ENCODE measurements at places on chromosomes 12 and 14.

DNA sequence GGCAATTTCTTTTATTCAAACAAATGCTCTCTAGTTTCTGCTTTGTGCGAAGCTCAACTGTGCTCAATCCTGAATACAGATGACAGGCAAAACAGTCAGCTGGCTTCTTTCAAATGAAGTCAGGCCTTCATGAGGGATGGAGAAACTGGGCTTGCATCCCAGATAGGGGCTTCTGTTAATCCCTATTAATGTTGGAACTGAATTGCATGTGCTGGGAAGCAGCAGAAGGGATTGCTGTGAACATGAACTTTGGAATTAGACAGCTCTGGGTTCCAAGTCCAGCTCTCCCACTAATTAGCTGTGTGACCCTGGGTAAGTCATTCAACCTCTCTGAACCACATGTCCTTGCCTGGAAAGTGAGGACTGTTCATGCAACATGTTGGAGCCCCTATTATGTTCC is 21.1 kb upstream of the CORO1C start:
- DNase-seq = no peak

- no peak for DNase-seq
Measured at GRCh38 chr14:92633274-92633616, 115.2 kb downstream of the LGMN start.

DNA sequence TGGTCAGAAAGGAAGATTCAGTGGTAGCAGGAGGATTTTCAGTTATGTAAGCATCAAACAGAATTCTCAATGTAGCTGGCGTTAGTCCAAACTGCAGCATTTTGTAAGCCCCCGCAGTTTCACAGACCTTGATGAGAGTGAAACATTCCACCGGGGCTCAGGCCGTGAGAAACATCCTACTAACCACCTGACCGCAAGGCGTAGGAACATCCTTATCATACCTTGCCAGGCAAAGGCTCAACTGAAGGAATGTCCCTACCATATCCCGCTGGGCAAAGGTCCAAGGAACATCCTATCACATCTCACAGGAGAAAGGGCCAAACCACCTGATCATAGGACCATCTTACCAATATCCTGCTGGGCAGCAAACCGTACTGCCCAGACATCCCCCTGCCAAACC is 624.8 kb upstream of the TMEM132C start:
- DNase-seq = no peak

DNA sequence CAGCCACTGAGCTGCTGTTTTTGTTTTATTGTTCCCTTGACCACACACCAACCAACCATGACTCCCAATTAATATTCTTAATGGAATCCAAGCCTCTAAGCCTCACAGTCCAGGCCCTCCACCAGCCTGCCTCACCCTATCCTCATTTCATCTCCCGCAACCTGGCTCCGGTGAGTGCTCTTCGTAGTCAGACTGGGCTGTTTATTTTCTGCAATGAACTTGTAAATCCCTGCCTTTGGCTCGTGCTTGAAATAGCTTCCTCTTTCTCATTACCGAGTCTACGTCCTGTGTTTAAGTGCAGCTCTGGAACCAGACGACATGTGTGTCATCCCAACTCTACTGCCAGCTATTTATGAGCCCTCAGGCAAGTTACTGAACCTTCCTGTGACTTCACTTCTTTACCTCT is 12.4 kb upstream of the ETFBKMT start:
- DNase-seq = no peak

DNA sequence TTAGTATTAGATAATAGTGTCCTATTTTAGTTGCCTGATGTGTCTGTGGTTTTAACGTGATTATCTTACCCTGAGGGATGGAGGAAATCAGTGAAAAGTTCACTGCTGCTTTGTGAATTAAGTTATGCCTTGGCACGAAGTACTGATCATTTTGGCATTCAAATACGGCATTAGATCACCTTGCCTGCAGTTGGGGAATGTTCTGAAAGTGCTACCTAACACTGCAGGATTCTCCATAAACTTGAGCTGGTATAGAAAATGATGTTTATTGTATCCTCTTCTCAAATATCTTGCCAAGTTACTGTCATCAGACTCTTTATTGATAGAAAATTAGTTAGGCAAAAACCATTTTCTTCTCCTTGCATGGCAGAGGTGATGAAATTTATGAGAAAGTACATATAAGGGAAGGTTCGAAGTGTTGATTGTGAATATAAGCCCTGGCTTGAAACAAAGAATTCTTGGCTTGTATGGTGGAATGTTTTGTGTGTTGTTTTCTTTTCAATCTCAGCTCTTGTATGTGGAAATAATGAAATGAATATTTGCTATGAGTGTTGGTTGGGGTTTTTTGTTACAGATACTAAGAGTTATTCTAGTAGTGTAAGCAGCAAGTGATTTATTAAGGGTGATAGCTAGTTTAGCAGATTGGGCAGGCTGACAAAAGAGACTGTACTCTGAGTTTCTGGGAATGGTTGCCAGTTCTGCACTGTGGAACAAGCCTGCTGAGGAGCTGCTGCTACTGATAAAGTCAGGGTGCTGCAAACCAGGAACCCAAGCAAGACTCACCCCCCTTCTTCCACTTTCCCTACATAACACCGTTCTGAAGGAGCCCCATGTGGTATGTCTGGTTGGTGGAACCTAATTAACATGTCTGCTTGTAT is 448.3 kb downstream of the PCNX1 start:
- no peak for DNase-seq

- DNase-seq = no peak
Measured at GRCh38 chr14:39091716-39092115, 11.3 kb downstream of the SEC23A start.

- DNase-seq = no peak
Measured at GRCh38 chr12:68510397-68510796, 100.3 kb upstream of the RAP1B start.

GRCh38 chr14:60238955-60239354 is 10.1 kb upstream of the PPM1A start:
- DNase-seq = no peak

- DNase-seq = no peak
Measured at GRCh38 chr12:21675096-21675495, 17.5 kb upstream of the LDHB start.

DNA sequence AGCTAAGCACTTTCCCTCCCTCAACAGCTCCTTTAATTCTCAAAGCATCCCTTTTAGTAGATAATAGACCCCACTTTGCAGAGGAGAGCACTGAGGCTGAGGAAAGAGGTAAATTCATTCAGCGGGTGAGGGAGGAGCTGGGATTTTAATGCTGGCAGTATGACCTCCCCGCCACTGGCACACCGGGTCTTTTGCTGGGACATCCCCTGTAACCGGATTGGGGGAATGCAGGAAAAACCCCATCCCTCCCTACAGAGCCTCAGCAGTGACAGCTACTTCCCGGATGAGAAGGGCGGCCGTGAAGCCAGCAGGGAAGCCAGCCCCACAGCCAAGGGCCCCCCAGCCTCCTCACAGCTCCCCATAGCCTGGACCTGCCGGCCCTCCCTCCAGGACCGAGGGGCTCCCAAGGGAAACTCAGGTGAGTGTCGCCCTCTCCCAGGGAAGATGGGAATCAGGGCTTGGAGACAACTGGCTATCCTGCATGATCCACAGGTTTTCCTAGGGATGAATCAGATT is 12.1 kb downstream of the ZBTB39 start:
- no peak for DNase-seq

DNA sequence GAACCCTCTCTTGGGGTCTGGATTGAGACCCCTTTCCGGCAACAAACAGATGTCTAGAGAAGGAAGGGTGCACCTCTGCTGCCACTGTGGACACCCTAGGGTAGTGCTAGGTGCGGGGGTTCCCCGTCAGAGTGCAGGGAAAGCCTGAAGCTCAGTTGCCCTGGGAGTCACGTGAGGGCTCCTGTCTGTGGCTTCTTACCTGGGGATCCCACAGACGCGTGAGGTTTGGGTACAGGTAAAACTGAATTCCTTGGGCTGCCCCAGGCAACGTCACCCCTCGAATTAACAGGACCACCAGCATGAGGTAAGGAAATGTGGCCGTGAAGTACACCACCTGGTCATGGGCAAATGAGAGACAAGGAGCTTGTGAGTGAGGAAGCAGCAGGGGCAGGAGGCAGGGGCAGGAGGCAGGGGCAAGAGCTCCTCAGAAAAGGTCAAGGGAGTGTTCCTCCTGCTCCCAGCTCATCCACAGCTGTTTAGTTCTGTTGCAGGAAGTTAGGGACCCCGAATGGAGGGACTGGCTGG is 21.0 kb upstream of the SLC6A12 start:
- no peak for DNase-seq

DNA sequence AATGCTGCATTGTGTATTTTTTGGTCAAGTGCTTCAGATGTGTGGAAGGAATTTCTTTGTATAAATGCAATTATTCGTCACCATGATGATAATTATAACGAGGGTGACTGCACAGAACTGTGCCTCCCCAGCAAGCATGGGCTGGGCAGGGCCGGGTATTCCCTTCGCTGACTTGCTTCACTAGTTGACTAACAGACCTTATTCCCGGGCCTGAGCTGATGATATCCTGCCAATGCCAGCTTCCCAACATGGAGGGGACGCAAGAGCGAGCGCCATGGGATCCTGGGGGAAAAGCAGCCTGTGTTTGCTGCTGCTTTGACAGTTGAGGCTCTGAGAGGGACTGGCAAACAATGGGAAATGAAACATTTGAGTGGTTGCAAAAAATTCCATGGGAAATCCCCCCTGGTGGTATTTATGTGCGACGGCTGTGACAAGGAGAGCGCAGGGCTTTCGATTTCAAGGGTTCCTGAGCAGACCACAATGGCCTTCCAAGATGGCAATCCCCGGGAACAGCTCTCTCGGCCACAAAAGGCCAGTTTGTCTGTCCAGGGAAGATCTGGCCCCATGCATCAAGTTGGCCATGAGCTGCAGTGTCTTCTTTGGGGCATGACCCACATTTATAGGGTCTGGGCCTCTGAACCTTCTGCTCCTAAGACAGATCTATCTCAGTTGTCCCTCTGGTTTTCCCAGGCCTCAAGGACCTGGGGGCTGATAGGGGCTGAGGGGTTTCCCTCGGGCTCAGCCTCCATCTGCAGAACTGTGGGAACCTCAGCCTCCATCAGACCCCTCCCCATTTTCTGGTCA is 21.9 kb upstream of the MAP1LC3B2 start:
- no peak for DNase-seq

DNA sequence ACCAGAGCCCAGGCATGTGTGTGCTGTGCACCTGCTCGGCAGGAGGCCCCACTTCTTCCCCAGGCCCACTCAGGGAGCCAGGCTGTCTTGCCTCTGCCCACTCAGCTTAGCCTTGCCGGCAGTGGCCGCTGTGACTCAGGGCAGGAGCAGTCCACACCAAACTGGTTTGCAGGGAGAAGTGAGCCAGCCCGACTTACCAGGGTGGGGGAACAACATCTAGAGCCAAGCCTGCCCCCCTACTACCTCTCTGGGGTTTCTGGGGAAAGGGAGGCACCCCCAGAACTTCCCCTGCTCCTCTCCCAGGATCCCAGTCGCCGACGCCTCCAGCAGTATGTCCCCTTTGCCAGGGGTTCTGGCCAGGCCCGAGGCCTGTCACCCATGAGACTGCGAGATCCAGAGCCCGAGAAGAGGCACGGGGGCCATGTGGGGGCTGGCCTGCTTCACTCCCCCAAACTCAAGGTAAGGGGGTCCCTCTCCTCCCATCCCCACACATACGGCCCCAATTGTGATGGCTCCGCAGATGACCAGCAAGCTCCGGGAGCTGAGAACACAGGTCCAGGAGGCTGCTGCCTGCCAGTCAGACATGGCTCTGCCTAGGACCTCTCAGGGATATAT is 3.0 kb downstream of the PLEKHG6 start:
- no peak for DNase-seq

GRCh38 chr12:27426743-27427487 is 19.6 kb upstream of the SMCO2 start:
- no peak for DNase-seq

DNA sequence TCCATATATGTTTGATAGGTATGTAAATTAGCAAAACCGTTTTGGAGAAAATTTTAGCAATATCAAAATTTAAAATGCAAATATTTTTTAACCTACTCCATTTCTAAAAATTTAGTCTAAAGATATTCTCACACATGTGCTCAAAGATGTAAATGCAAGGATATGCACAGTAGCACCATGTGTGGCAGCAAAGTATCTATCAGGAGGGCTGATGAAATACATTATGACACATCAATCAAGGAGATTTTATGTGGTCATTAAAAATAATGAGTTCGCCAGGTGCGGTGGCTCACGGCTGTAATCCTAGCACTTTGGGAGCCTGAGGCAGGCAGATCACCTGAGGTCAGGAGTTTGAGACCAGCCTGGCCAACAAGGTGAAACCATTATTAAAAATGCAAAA is 8.0 kb upstream of the C1R start:
- no peak for DNase-seq

- no peak for DNase-seq
Measured at GRCh38 chr12:4202918-4203317, 70.6 kb upstream of the CCND2 start.

GRCh38 chr12:127459166-127459565 is 807.8 kb upstream of the TMEM132C start:
- DNase-seq = no peak

DNA sequence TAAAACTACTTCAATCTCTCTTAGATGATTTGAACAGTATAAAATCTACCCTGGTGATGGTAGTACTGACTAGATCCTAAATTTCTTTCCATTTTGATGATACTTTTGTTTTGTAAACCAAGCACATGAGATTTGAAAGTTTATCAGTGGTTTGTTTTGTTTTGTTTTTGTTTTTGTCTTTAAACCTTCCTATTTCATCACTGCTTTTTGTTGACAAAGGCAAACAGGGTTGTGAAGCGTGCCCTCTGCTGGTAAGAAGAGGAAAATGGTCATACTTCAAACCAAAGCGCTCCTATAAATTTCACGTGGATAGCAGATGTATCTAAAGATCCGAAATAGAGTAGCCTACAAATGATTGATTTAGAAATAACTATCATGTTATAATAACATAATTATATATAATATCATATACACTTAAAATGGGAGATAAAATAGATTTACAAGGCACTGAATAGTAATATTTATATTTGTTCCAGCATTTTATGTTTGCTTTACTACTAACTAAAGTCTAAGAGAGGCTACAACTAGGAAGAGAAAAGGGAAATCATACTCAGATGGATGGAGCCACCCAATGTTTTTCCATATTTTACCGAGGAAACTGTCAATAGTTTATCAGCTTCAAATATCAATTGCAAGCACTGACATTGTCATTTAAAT is 254.0 kb upstream of the USP15 start:
- DNase-seq = no peak

DNA sequence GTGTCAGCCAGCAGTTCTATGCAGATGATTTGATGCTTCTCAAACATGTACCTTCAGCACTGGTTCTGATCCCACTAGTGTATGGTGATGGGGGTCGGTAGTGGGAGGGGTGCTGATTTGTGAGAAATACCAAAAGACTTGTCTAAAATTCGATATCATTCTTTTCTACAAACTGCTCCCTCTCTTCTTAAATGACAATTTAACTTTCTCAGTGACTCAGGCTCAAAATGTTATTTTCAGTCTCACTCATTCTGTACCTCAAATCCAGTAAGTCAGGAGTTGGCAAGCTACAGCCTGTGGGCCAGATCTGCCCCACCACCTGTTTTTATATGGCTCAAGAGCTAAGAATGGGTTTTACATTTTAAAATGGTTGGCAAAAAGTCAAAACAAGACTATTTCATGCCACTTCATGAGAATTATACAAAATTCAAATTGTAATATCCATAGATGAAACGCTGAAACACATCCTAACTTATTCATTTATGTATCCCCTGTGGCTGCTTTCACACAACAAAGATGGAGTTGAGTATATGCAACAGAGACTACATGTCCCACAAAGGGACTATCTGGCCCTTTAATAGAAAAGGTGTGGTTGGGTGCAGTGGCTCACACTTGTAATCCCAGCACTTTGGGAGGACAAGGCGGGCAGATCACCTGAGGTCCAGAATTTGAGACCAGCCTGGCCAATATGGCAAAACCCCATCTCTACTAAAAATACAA is 6.6 kb upstream of the NOP2 start:
- no peak for DNase-seq

- DNase-seq = no peak
Measured at GRCh38 chr12:22284871-22285270, 49.6 kb downstream of the ST8SIA1 start.
